Ovary (tissue), 10 donors: ENCODE measurements at places on chromosomes 2 and 18. TPM values are rescaled to one million over a fixed set of nuclear protein-coding genes. Genes with fewer than 3 reads are reported as not detected.

DNA sequence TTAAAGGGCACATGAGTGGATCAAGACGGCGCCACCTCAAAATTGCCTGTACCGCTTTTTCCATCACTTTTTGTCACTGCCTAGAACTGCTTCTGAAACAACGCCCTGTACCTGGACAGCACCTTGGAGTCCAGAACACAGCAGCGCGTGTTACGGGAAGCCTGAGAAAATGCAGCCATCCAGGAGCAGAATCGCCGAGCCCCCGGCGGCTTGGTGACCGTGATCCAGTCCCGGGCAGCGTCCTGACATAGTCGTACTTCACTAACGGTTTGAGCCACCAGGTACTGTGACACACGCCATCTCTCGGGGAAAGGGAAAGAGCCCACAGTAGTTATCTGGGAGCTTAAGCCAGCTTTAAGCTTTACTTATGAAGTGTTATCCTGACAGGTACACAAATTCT, 168.9 kb upstream of the SALL3 start:
- no peaks in the 10 kb centered on the region for H3K36me3 ChIP-seq
- no peaks in the 10 kb centered on the region for H3K4me1 ChIP-seq
- DNase-seq: no peak
- no peak overlapping the region for H3K27ac ChIP-seq

- H3K27ac ChIP-seq: no peak overlapping the region
- no peaks in the 10 kb centered on the region for H3K4me1 ChIP-seq
- DNase-seq: no peak
- H3K4me3 ChIP-seq: no peak overlapping the region
Measured at GRCh38 chr2:106124905-106125549, 69.1 kb downstream of the UXS1 start.

DNA sequence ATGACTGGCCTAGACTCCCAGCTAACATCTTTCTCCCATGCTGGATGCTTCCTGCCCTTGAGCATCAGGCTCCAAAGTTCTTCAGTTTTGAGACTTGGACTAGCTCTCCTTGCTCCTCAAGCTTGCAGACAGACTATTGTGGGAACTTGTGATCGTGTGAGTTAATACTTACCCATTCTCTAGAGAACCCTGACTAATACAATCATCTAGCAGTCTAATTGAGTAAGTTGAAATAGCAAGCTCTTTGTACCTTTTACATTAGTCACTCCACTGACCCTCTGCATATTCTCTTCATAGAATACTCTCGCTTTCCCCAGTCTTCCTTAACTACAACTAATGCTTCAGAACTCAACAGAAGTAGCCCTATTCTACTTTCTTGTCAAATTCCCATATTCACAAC, 434.6 kb upstream of the NXPH2 start:
- no peak overlapping the region for H3K27ac ChIP-seq
- no peaks in the 10 kb centered on the region for H3K27me3 ChIP-seq
- H3K4me3 ChIP-seq: no peak overlapping the region
- H3K36me3 ChIP-seq: no peaks in the 10 kb centered on the region
- H3K4me1 ChIP-seq: no peaks in the 10 kb centered on the region

GRCh38 chr18:5430131-5430530, 113.7 kb downstream of the EPB41L3 start:
- H3K4me3 ChIP-seq: no peak overlapping the region
- no peaks in the 10 kb centered on the region for H3K4me1 ChIP-seq
- no peak overlapping the region for H3K27ac ChIP-seq
- DNase-seq: no peak
- H3K36me3 ChIP-seq: no peaks in the 10 kb centered on the region
- no peaks in the 10 kb centered on the region for H3K27me3 ChIP-seq

GRCh38 chr2:234330902-234331301, 166.0 kb downstream of the ARL4C start:
- H3K36me3 ChIP-seq: no peaks in the 10 kb centered on the region
- H3K27ac ChIP-seq: no peak overlapping the region
- no peaks in the 10 kb centered on the region for H3K4me1 ChIP-seq
- no peak overlapping the region for H3K4me3 ChIP-seq

DNA sequence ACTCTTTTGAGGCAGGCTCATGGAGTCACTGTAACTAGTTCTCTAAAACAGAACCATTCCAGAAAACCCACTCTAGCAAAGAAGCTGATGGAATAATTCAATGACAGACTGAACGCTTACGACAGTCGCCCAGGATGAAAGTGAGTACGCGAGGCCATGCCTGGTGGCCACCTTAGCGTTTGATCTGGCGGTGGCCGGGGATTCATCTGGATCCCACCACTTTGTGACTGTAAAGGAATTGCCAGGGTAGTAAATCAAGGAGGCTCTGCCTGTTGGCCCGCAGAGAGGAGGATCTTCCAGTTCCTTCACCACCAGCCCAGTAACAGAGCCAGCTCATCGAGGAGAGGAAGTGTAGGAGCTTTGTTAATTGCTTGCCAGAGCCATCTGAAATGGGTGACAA, 34.6 kb downstream of the GREB1 start:
- H3K27ac ChIP-seq: peak overlapping the region; percentile 71
- peak; percentile 24 for DNase-seq
- H3K27me3 ChIP-seq: no peaks in the 10 kb centered on the region
- no peaks in the 10 kb centered on the region for H3K36me3 ChIP-seq
- no peak overlapping the region for H3K4me3 ChIP-seq

DNA sequence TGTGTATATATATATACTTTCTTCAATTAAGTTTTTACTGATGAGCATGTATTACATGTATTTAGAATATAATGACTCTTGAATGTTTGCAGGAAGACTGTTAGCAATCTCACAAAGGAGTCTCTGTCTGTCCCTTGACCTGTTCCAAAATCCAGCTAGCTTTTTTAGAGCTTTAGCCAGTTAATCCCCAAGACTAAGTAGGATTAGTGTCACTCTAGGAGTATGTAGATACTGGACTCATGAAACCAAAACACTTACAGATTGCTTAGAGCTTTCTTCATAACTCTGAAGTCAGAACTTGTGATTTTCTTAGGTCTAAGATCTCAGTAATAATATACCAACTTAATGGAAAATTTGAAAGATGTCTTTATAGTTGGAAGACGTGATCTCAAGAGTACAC, 2.2 kb downstream of the UBXN4 start:
- no peak for DNase-seq
- H3K4me3 ChIP-seq: no peak overlapping the region
- H3K4me1 ChIP-seq: peaks cover 6% of the 10 kb centered on the region

GRCh38 chr2:204116159-204116792, 179.7 kb downstream of the ICOS start:
- no peaks in the 10 kb centered on the region for H3K27me3 ChIP-seq
- peaks cover 6% of the 10 kb centered on the region for H3K4me1 ChIP-seq
- no peaks in the 10 kb centered on the region for H3K36me3 ChIP-seq
- DNase-seq: no peak
- no peak overlapping the region for H3K27ac ChIP-seq
- H3K4me3 ChIP-seq: no peak overlapping the region

DNA sequence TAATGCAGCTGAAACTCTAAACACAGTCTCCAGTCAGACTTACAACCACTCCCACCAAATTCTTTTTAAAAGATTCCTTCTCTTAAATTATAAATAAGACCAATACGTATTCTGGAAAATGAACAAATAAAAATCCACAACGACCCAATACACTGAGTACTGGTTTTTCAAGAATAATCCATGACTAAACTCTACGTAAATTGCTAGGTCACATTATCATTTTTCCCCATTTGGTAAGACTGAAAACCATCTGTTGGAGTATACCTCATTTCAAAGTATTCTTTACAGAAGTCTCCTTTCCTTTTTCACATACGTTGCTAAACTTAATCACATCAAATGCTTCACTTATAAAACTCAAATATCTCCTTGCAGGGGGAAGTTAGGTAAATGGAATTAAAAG, 6.0 kb downstream of the ZNF516 start:
- H3K4me3 ChIP-seq: no peak overlapping the region
- no peak overlapping the region for H3K27ac ChIP-seq
- no peak for DNase-seq

GRCh38 chr2:223100061-223100511, 48.1 kb downstream of the KCNE4 start:
- no peak overlapping the region for H3K4me3 ChIP-seq
- peak; percentile 65 for DNase-seq
- no peaks in the 10 kb centered on the region for H3K27me3 ChIP-seq
- no peaks in the 10 kb centered on the region for H3K36me3 ChIP-seq

GRCh38 chr2:129876541-129876940, 102.9 kb upstream of the RAB6C start:
- peaks cover 3% of the 10 kb centered on the region for H3K4me1 ChIP-seq
- no peaks in the 10 kb centered on the region for H3K36me3 ChIP-seq
- no peaks in the 10 kb centered on the region for H3K27me3 ChIP-seq
- no peak overlapping the region for H3K27ac ChIP-seq
- peak overlapping the region; percentile 75 for H3K4me3 ChIP-seq

GRCh38 chr18:11392980-11393885, 216.2 kb upstream of the SLC35G4 start:
- no peak overlapping the region for H3K4me3 ChIP-seq
- H3K36me3 ChIP-seq: no peaks in the 10 kb centered on the region
- H3K4me1 ChIP-seq: peaks cover 2% of the 10 kb centered on the region
- no peak overlapping the region for H3K27ac ChIP-seq

DNA sequence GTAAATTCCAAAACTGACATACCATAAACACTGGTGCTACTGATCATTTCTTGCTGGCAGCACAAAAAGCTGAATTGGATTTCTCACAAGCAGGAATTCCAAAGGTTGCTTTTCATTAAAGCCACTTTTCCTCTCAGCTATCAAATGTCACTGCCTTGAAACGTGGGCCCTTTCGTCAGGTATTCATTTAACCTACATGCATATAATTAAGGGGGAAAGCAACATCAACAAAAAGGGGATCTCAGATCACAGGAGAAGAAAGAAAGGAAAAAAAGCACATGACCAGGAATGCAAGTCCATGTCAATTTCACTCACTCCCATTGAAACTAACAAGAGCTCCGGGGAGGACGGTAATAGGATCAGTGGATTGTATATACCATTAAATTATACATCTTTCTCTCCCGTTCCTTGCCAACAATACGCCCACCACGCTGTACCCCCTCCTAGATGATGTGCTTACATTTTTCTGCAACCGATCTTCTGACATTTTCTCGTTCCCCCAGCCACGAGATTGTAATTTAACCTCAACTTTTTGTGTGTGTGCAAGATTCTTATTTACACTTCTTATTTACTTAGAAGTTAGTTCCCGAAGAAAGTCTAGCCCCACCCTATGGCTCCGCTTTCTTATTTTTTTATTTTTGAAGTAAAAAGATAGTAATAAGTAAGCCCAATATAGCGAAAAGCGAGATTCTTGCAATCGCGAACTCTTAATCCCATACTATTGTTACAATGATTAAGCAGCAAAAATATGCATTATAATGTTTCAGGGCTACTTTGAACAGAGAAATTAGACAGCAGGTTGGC, 725 bp downstream of the FIGN start:
- no peaks in the 10 kb centered on the region for H3K4me1 ChIP-seq
- no peak for DNase-seq
- no peaks in the 10 kb centered on the region for H3K36me3 ChIP-seq
- H3K4me3 ChIP-seq: peak overlapping the region; percentile 62
- H3K27me3 ChIP-seq: no peaks in the 10 kb centered on the region

GRCh38 chr18:11953113-11953512, 28.2 kb upstream of the IMPA2 start:
- H3K4me3 ChIP-seq: no peak overlapping the region
- H3K27ac ChIP-seq: no peak overlapping the region
- H3K27me3 ChIP-seq: no peaks in the 10 kb centered on the region
- no peak for DNase-seq

DNA sequence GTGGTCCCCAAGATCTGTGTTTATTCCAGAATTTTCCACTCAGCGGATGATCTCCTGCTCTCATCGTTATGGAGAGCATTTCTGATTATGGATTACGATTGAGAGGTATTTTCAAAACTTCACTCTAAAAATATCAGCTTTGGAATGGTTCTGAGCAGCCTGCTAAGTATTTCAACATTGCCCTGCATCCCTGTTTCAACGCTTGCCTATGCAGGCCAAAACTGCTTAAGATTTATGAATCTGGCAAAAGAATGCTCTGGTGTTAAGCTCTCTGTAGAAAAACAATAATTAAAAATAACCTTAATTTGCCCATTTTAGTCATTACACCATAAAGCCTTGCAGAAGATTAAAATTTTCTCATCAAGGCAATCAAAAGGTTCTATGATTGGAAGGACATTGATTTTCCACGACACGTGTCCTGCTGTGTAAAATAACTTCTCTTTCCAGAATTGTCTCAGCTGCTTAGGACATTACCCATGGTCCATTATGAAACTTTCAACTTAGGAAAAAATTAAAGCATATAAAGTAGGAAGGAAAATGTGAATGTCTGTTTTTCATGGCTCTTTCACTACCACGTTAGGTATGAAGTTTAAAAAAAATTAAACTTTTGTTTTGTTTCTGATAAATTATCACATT, 229.9 kb downstream of the ACKR3 start:
- no peak overlapping the region for H3K27ac ChIP-seq
- DNase-seq: no peak
- H3K27me3 ChIP-seq: no peaks in the 10 kb centered on the region
- no peaks in the 10 kb centered on the region for H3K4me1 ChIP-seq
- no peak overlapping the region for H3K4me3 ChIP-seq

GRCh38 chr2:20616341-20616871, 34.5 kb downstream of the HS1BP3 start:
- peak overlapping the region; percentile 47 for H3K27ac ChIP-seq
- no peaks in the 10 kb centered on the region for H3K27me3 ChIP-seq
- H3K4me3 ChIP-seq: no peak overlapping the region
- no peaks in the 10 kb centered on the region for H3K36me3 ChIP-seq
- DNase-seq: no peak
- peaks cover 46% of the 10 kb centered on the region for H3K4me1 ChIP-seq

DNA sequence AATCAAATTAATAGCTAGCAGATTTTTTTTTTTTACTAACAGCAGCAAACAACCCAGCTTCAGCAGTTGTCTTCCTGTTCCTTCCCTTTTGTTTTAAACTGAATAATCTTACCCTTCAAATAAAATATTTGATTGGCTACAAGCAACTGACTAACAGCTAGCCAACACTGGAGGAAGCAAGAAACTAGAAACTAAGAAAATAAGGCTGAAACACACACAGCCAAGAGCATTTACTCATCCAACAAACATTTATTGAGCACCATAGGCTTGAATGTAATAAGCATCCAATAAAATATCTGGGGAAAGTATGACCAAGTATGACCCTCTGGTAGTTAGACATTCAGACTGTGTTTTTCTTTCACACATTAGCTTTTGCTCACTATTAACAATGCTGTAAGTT, 189.2 kb downstream of the CD226 start:
- no peaks in the 10 kb centered on the region for H3K27me3 ChIP-seq
- no peaks in the 10 kb centered on the region for H3K36me3 ChIP-seq
- DNase-seq: no peak
- H3K4me3 ChIP-seq: no peak overlapping the region

The AQP4 gene
- total RNA-seq: 1.1 TPM

The RAB6C gene
- total RNA-seq: not detected

The TEKT4 gene
- total RNA-seq: 0.38 TPM

The ONECUT2 gene
- 0.15 TPM for total RNA-seq

The FBLN7 gene
- total RNA-seq: 1.6 TPM

The RNF125 gene
- 1.2 TPM for total RNA-seq

The RSAD2 gene
- total RNA-seq: 3.5 TPM

The EXOC6B gene
- 73.2 TPM for total RNA-seq

The CCDC121 gene
- 6.5 TPM for total RNA-seq
